NCI-H2029 (cell line): ENCODE measurements at places on chromosomes 16 and 17.

DNA sequence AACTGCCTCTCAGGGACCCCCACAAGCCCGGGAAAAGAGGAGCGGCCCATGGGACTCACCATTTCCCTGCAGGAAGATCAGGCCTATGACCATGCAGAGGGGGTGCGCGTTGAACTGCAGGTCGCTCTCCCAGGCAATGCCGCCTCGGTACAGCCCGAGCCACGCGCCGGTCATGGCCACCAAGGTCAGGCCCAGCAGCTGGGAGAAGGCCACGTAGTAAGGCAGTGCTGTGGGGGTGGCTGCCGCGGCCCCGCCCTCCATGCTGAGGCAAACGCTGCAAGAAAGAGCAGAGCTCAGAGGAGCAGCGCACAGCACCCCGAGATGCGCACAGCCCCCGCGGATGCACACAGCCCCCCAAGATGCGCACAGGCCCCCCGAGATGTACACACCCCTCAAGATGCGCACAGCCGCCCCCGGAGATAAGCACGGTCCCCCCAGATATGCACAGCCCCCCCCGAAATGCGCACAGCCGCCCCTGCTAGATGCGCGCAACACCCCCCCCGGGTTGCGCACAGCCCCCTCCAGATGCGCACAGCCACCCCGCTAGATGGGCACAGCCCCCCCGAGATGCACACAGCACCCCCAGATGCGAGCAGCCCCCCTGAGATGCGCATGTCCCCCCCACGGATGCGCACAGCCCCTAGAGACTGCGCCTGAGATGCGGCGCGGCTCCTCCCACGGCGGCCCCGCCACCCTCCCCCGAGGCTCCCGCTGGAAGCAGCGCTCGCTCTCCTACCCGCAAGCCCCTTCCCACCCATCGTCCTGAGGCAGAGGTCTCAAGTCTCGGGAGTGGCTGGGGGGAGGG, 8.6 kb downstream of the CYB561 start:
- no peak for DNase-seq

GRCh38 chr16:20074099-20074991, 655 bp upstream of the GPR139 start:
- no peak for DNase-seq

- no peak for DNase-seq
Observed at GRCh38 chr16:4787068-4787467, 1.1 kb downstream of the SEPTIN12 start.

DNA sequence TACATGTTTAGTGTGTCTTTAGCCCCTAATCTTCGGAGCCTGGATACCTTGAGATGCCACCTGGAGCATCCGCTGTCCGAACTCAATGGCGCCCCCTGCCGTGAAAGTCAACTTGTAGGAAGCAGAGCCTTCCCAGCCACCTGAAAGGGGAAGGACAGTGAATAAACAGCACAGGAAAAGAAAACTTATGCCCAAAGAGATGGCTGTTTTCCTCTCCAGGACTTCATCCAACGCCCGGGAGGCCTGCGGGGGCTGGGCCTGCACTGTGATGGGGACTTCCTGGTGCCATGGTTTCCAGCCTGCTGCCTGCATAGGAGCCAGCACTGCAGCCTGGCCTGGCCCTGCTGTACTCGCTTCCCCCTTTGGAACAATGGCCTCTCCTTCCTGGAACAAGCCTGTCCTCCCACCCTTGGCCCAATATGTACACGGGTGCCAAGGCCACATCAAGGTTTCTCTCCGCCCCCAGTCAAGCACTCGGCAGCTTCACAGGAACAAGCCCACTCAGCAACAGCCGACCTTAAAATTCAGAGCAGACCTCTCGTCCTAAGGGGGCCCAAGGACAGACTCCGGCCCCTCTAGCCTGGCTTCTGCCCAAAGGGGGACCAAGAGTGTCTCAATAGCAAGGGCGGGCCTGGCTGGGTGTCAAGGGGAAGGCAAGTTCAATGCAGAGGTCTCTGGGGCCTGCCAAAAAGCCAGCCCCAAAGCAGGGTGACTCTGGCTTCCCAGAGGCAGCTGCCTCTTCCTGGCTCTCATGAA, 4.5 kb upstream of the UNC13D start:
- DNase-seq: peak; percentile 74

DNA sequence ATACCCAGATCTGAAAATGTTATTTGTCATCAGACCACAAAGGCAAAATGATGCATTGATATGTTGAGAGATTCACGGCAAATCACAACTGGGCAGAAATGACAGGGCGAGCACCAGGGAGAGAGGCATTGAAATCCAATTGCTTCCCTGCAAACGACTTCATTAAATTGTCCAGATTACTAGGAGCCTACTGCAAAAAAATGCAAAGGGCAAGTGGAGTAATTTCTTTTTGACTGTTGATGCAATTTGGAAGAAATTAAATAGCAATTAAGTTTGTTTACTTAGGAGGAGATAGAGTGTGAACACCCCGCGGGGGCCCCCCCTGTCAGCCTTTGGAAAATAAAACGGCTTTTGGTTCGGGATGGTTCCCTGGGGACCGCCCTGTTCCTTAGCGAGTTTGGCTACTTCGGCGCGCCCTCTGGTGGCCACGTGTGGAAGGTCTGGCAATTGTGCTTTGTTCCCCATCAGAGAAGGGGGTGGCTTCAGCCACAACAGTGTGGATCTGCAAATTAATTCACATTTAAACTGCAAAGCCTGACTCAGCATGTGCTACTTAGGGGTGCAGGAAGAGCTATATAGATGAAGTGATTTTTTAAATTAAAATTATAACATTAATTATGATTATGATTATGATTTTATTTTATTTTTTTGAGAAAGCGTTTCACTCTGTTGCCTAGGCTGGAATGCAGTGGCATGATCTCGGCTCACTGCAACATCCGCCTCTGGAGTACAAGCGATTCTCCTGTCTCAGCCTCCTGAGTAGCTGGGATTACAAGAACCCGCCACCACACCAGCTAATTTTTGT, 14.5 kb upstream of the TMC7 start:
- peak; percentile 67 for DNase-seq

- no peak for DNase-seq
Observed at GRCh38 chr17:51486091-51486490, 225.7 kb downstream of the UTP18 start.

GRCh38 chr16:83831456-83831987, 23.7 kb downstream of the HSBP1 start:
- no peak for DNase-seq

DNA sequence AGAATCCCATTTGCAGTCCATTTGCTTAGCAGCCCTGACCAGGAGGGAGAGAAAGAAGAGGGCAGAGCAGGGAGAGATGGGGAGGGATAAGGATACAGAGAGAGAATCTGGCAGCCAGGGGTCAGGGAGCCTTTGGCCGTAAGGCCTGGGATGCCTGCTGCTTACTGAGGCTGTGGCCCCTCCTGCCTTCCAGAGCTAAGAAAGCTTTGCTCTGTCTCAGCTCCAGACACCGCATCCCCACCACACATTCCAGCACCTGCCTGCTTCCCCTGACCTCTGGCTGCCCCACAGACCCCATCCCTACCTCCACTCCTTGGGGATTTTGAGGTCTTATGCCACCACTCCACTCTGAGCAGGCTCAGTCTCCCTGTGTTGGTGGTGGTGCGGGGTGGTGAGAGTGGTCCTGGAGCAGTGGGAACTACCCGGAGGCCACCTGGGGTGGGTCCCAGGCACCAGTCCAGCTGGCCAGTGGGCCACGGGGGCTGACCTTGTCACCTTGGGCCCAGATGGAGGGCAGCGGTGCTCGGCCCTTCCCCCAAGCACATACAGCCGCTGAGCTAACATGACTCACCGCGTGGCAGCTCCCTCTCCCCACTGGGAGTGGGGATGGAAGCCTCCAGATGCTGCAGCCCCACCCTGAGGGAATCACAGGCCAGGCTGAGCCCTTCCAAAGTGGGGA, 58.3 kb downstream of the RAI1 start:
- no peak for DNase-seq

DNA sequence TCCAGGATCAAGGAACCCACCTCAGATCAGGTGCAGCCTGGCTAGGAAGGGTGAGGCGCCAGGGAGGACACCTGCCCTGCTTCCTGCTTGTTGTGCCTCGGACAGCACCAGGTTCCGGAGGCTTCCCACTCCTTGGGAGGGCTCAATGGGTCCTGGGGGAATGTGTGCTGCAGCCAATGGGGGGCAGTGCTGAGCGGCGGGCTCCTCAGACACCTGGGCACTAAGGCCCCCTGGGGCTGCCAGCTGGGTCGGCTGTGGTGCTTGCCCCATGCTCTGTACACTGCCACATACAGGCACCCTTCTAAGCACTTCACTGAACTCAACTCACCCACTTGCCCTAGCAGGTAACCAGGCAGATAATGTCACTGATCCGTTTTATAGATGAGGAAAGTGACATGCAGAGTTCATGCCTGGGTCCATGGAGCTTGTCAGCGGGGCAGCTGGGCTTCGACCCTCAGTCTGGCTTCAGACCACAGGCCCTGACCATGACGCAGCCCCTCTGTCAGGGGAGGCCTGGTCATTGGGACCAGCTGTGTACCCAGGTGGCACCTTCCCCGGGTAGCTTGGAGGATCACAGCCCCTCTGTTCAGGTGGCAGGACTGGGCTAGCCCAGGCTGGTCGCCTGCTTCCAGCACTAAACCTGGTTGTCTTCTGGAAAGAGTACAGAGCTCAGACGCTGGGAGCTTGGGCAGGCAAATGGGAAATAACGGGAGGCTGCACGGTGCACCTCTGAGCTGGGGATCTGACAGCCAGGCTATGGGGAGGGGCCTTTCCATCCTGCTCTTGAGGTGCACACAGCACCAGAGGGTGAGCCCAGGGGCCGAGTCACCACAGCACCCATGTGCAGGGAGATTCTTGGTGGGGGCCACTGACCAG, 8.2 kb downstream of the FN3K start:
- no peak for DNase-seq

DNA sequence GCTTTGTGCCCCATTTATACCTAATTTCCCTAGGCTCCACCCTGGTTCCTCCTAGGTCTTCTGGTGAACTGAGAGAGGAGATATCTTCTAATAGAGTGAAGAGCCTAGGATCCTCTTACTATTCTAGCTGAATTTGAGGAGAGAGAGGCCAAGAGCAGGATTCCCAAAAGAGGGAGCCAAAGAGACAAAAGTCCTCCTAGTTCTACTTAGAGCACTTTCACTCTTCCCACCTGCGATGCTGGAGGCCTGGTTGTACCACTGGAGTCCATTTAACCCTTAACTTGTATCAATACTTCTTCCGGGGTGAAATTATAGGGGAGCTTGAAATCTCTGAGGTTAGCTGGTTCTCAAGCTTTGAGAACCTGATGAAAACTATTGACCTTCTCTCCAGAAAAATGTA, 3.4 kb upstream of the SSH2 start:
- no peak for DNase-seq

DNA sequence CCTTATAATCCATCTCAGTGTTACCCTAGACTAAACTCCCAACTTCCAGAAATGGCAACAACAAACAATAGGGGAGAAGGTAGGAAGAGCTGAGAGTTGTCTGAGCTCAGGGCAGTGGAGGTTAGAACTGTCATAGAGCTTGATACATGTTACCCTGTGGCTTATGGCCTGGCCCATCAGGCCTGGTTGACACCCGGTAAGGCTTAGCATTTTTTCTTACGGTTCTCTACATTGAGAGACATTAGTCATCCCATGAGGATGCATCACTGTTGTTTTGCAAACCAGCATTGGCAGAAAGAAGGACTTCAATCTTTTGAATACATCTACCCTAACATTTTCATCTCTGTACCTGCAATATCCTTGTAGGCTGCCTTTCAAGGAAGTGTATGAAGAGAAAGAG, 226.6 kb downstream of the PHKB start:
- no peak for DNase-seq

DNA sequence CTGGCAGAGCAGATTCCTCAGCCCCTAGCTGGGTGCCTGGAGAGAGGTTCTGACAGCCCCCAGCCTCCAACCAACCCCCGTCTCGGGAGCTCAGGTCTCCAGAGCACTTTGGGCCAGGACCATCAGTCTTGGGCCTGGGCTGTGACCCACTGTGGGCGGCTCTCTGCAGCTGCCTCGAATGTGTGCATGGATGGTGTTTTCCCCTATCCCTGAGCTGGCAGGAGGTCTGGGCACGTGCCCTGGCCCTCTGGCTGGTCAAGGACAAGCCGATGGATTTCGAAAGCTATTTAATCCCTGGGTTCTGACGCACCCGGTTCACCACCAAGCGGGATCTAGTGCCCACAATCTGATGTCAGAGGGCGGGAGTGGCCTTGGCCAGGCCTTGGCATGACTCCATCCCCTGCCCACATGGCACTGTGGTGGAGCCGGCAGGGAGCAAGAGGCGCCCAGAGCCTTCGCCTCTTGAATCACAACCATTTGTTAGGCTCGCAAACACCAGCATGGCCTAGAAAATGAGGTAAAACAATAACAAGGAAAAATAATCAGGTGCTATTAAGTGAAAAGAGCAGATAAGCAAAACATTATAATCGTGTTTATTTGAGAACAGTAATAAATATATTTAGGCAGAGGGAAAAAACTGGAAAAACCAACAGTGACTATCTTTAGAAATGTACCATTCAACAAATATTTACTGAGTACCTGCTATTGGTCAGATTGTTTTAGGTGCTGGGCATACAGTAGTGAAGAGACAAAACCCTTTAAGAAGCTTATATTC, 69.3 kb upstream of the TOB1 start:
- peak; percentile 65 for DNase-seq

DNA sequence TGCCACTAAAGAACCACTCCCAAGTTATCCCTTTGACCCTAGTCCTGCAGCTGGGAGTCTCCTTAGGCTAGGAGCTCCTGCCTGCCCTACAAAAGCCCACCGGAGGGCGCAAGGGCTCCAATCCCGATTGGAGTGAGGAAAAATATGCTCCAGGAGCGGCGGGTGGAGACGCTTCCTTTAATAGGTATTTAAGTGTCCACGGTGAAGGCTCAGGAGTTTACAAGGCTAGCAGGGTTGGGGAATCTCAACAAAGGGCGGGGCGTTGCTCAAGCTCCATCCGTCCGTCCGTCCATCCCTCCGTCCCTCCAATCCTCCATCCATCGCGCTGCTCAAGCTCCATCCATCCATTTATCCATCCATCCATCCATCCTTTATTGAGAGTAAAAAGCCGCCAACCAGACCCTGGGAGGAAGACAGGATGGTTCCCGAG, 556 bp upstream of the SPNS1 start:
- peak; percentile 12 for DNase-seq

- peak; percentile 83 for DNase-seq
Observed at GRCh38 chr17:82461827-82462524, 3.4 kb downstream of the NARF start.

DNA sequence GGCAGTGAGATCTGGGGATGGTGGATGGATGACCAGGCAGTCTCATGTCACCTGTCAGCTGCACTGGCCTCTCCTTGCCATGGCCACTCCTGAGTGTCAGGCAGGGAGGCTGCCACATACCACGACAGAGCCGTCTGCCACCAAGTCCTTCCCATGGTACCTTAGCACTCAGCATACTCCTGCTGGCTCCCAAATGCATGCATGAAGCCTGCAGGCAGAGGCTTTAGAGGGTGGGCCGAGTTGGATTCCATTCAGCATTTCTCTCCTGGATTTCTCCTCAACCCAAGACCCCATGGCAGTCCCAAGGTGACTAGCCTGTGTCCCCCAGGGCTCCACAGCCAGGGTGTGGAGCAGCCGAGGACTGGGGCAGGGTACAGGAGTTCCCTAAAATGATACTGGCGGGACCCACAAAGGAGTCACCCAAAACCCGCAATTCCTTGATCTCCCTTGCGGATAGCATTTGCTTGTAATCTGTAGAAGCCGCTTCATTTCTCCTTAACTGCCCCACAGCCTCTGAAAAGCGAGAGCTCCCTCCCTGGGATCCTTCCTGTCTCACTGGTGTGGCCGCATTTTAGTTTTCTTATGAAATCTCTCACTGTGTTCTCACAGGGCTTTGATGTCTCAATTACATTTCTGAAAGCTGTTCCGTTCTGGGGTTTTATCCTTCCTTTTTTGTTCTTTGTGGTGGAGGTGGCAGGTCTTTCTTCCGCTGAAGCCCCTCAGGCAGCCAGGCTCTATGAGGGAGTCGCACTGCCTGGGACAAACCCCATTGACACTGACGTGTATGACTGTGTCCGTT, 141.4 kb downstream of the SOCS1 start:
- DNase-seq: no peak

- DNase-seq: no peak
Observed at GRCh38 chr16:85047867-85048455, 20.4 kb downstream of the KIAA0513 start.
